ENCODE measurements at places on chromosomes 5 and 9.
A peak's percentile ranks its signal among the peaks of the same experiment; 100 is the strongest.

DNA sequence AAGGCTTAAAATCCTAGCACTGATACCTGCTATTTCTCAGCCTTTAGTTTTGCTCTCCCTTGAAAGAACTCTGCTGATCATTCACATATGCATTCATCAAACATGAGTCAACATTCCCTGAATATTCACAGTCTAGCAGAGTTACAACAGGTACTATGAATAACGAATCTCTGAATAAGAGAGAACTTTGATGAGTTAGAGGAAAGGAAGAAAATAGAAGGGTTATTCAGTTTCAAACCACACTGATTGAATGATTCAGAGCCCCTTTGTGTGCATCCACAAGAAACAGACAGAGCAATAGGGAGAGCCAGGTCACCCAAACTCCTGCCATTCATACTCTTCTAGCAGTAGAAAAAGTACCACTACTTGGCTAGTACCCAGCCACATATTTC is 36.0 kb downstream of the FOXD1 start:
- H3K4me1 ChIP-seq = no peaks in the 10 kb centered on the region
- DNase-seq = no peak
- H3K36me3 ChIP-seq = no peaks in the 10 kb centered on the region
- no peak overlapping the region for H3K27ac ChIP-seq

GRCh38 chr5:149938279-149938678 is 6.3 kb downstream of the PDE6A start:
- H3K36me3 ChIP-seq = no peaks in the 10 kb centered on the region

GRCh38 chr5:168023191-168023590 is 268.3 kb upstream of the WWC1 start:
- H3K27me3 ChIP-seq = no peaks in the 10 kb centered on the region
- no peak for DNase-seq
- H3K27ac ChIP-seq = no peak overlapping the region
- H3K4me1 ChIP-seq = no peaks in the 10 kb centered on the region

DNA sequence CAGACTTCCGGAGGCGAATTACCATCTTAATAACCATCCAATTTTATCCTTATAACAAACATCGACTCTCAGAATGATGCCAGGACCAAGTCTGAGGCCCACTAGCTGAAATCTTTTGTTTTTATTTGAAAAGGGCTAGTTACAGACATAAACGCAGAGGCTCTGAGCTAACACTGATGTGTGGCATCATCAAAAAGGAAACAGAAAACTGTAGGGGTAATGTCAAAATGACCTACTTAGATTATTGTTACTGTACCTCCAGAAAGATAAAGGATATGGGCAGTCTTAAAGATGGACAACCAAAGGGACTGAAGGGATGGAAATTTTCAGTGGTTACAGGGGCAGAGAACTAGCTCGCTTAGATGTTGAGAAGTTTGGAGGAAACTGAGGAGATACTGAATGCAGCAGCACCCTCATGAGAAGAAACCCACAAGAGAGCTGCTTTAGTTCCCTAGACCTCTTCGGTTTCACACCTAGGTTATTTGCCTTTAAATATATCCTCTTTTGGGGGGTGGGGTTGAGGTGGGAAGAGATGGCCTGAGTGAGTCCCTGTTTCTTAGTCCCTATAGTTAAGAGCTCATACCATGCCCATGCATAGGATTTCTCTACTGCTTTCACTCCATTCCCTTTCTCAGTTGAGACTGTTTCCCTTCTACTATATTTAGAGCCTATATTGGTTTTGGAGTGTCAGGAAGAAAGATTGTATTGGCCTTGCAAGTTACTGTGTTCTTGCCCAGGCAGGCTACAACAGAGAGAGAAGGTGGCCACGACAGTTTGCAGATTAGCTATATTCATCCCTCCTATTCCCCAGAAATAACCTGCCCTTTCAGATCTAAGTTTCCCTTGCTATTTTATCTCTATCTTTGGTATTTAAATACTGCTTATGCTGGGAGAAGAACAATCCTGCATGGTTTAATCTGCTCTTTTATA is 320.4 kb upstream of the EFNA5 start:
- H3K4me1 ChIP-seq = no peaks in the 10 kb centered on the region
- no peak overlapping the region for H3K4me3 ChIP-seq
- DNase-seq = no peak
- H3K36me3 ChIP-seq = no peaks in the 10 kb centered on the region
- no peaks in the 10 kb centered on the region for H3K27me3 ChIP-seq

DNA sequence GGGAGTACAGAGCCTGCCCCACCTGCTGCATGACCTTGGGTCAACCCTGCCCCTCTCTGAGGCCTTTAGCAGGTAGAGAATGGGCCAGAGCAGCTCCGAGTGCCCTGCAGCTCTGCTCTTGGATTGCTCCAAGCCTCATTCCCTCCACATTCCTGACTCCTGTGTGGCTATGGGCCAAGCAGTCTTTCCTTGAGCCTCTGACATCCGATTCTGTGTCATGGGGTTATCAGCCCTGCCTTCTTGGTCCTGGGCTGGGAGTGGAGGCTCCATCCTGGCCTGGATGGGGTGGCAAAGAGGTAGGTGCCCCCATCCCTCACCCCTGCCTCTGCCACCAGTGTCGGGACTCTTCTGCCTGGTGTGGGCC is 13.7 kb downstream of the FPGS start:
- H3K4me1 ChIP-seq = no peaks in the 10 kb centered on the region
- H3K27ac ChIP-seq = no peak overlapping the region
- no peak for DNase-seq
- H3K27me3 ChIP-seq = no peaks in the 10 kb centered on the region
- H3K36me3 ChIP-seq = peaks cover 79% of the 10 kb centered on the region

DNA sequence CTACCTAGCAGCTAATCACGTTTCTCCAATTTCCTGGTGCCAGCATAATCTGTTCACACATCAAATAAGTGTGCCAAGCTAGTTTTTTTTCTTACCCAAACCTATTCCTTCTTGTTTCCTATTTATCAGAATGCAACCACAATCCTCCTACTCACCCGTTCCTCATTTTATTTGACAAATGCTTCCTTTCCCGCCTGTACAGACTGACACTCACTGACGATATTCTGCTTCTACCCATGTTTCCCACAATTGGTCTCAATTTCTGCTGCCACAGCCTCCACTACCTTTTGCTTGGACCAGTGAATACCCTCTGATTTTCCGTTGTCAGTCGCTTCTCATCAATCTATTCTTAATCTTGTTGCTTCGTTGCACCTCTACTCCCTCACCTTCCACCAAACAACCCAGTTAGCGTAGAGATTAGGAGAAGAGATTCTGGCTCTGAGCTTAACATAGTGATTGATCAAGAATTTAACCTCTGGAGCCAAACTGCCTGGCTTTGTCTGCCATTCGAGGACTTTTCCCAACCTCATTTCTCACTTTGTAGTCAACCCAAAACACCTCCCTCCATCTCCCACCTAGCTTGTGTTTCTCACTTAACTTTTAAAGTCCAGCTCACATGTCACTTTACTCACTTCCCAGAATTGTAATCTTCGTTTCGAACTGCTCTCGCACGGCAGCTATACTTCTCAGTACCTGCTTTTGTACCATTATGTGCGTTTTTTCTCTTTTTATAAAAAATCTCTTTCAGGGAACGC is 729 bp upstream of the TMEM38B start:
- H3K27ac ChIP-seq = no peak overlapping the region
- no peaks in the 10 kb centered on the region for H3K36me3 ChIP-seq
- peak; percentile 33 for DNase-seq
- H3K4me1 ChIP-seq = no peaks in the 10 kb centered on the region

DNA sequence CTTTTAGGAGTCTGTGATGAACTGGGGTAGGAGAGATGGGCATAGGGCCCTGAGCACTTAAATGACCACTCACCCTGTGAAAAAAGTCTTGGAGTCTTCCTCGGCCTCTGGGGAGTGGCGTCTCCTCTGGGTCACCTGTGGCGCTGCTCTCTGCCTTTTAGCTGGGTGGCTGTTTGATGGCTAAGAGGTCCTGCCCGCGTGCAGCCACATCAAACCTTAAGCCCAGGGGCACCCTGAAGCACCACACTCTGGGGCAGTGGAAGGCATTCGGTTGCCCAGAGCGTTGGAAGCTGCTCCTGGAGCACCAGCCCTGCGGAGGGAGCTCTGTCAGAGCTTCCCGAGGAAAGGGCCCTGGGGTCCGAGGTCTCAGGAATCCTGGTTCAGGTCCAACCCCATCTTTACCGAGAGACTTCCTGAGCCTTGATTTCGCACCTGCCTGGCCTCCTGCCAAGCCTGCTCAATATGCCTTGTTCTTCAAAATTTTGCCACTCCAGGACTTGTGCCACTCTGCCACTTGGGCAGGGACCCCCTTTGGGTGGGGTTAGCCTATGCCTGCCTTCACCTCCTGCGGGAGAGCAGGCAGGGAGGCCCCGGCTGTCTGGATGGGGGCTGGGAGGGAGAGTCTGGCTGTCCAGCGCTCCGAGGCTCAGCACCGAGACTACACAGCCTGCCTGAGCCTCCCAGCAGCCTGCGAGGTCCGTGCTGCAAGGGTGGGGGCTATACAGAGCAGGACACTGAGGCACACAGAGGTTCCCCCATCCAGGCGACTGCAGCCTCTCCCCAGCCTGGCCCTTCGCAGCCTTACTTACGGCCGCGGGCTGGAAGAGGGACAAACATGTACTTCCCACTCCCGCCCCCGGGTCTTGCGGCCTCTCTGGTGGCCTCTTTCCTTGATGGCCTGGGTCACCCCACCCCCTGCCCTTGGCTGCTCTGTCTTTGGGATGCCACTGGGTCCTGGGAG is 63.4 kb upstream of the RNU6ATAC start:
- no peak overlapping the region for H3K27ac ChIP-seq
- H3K27me3 ChIP-seq = no peaks in the 10 kb centered on the region
- no peak for DNase-seq
- no peaks in the 10 kb centered on the region for H3K36me3 ChIP-seq

DNA sequence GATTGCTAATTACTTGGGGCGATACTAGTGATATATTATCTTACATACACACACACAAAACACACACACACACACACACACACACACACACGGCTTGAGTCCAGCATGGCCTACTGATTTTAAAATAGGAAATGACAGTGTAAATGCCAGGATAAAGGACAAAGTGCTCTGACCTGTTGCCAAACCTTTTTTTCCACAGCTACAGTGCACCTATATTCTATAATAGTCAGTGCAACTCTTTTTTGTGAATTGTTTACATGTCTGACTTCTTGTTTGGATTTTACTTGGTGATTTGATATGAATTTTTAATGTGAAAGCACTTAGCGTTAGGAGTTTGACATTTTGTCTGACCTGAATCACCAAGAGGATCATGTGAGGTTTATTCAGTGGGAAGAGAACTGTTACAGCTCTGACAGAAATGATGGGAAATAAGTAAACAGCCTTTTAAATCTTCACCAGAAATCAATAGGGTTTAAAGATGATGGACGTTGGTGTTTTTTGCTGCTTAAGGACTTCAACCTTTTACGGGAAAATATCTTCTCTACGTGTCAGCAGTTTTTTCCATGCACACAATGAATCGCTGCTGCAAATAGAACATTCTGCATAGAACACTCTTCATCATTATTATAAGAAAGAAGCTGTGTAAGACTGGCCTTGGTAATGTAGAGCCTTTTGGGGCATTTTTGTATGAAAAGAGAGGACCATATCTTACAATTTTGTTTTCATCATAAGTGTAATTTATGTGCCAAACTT is 218.5 kb downstream of the RANBP17 start:
- H3K36me3 ChIP-seq = no peaks in the 10 kb centered on the region
- no peak for DNase-seq
- H3K27me3 ChIP-seq = no peaks in the 10 kb centered on the region
- H3K27ac ChIP-seq = no peak overlapping the region

GRCh38 chr5:128881502-128882018 is 83.7 kb upstream of the SLC27A6 start:
- no peaks in the 10 kb centered on the region for H3K27me3 ChIP-seq
- H3K4me3 ChIP-seq = no peak overlapping the region
- H3K4me1 ChIP-seq = no peaks in the 10 kb centered on the region
- H3K36me3 ChIP-seq = no peaks in the 10 kb centered on the region

- H3K4me3 ChIP-seq = no peak overlapping the region
- H3K27ac ChIP-seq = no peak overlapping the region
- H3K27me3 ChIP-seq = no peaks in the 10 kb centered on the region
- no peaks in the 10 kb centered on the region for H3K36me3 ChIP-seq
Observed at GRCh38 chr5:73486119-73486899, 11.9 kb upstream of the BTF3 start.

GRCh38 chr9:34961574-34962490 is 3.7 kb downstream of the PHF24 start:
- DNase-seq = no peak
- H3K36me3 ChIP-seq = no peaks in the 10 kb centered on the region
- H3K27me3 ChIP-seq = peaks cover 12% of the 10 kb centered on the region
- H3K4me1 ChIP-seq = no peaks in the 10 kb centered on the region
- no peak overlapping the region for H3K4me3 ChIP-seq
- H3K27ac ChIP-seq = no peak overlapping the region

- H3K36me3 ChIP-seq = peaks cover 10% of the 10 kb centered on the region
- H3K27ac ChIP-seq = no peak overlapping the region
- H3K4me3 ChIP-seq = no peak overlapping the region
- DNase-seq = peak; percentile 41
- no peaks in the 10 kb centered on the region for H3K27me3 ChIP-seq
Observed at GRCh38 chr5:134519989-134520388, 5.5 kb upstream of the JADE2 start.

GRCh38 chr9:87201351-87201751 is 254.0 kb upstream of the GAS1 start:
- H3K27ac ChIP-seq = no peak overlapping the region
- no peak overlapping the region for H3K4me3 ChIP-seq
- no peaks in the 10 kb centered on the region for H3K36me3 ChIP-seq
- DNase-seq = no peak

- H3K27ac ChIP-seq = no peak overlapping the region
- no peaks in the 10 kb centered on the region for H3K27me3 ChIP-seq
- DNase-seq = peak; percentile 15
Observed at GRCh38 chr9:129822898-129823541, 916 bp downstream of the TOR1A start.

DNA sequence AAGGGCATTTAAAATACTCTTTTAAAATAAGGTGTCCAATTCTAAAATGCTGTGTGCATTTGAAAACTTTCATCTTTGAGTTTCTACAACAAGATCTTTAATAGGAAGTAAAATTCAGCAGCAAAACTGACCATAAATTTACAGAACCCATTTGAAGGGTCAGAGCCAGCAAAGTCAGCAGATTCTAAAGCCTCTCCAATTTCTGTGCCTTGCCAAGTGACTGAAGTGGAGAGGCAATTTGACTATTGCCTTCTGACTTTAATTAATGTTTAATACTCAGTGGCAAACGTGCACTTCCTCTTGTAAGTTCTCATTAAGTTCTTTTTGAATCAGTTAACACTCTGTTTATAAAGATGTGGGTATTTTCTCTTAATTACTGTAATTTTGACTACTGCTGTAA is 155.2 kb downstream of the BAAT start:
- H3K4me1 ChIP-seq = no peaks in the 10 kb centered on the region
- H3K4me3 ChIP-seq = no peak overlapping the region
- H3K36me3 ChIP-seq = no peaks in the 10 kb centered on the region

Data from small intestine (tissue), 16 donors.